ENCODE measurements at places on chromosomes 12 and 14.

GRCh38 chr12:120879718-120880300, 24.3 kb downstream of the SPPL3 start:
- DNase-seq, result no peak

DNA sequence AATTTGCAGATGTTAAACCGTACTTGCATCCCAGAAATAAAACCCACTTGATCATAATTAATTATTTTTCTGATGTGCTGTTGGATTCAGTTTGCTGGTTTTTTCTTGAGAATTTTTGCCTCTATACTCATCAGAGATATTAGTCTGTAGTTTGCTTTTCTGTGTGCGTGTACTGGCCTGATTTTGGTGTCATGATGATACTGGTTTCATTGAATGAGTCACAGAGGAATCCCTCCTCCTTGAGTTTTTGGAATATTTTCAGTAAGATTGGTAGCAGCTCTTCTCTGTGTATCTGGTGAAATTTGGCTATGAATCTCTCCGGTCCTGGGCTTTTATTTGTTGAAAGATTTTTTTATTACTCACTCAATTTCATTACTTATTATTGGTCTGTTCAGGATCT, 100.4 kb upstream of the PMCH start:
- no peak for DNase-seq

- DNase-seq, result no peak
Measured at GRCh38 chr14:20775043-20775442, 6.0 kb upstream of the RNASE6 start.

DNA sequence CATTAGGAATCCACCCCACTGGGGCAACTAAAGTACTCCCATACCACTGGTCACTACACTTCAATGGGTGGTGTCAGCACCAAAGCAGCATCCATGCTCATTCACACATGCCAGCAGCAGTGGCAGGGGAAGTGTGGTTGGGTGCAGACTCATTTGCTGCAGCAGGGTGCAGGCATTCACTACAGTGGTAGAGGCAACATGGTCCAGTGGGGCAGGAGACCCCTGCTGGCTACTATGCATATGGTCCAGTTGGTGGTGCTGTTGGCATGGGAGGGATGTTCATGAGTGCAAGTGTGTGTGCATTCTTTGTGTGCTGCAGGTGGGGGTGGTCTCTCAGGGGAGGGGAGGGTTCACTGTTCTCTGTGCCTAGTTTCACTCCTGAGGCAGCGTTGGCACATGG, 908.4 kb upstream of the NOVA1 start:
- DNase-seq, result no peak

- DNase-seq, result no peak
Measured at GRCh38 chr12:94769776-94770759, 119.7 kb upstream of the TMCC3 start.

- no peak for DNase-seq
Measured at GRCh38 chr14:95408731-95409476, 89.2 kb upstream of the CLMN start.

- DNase-seq, result no peak
Measured at GRCh38 chr12:124680863-124681778, 113.7 kb upstream of the NCOR2 start.

DNA sequence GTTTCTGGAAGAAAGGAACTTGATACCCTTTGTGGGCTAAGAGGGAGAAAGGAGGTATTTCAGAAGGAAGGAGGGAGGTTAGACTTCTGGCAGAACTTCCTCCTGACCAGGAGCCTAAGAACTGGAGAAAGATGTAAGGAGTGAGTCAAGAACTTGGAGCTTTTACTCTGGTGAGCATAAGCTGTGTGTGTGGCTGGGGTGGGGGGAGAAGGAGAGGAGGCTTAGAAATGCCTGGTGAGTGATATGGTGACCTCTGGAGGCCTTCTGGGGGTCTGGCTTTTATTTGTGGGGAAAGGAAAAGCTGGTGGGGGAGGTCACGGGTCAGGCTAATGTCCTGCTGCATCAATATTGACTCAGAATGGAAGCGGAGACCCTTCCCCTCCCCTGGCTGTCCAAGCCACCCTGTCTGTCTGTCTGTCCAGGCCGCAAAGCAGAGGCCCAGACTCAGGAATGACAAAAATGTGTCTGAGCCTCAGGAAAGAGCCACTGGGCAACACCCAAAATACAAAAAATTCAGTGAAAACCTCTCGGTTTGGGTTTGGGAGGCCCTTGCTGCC, 4.8 kb downstream of the LRP1 start:
- no peak for DNase-seq

GRCh38 chr12:81245458-81245857, 167.6 kb downstream of the ACSS3 start:
- no peak for DNase-seq

DNA sequence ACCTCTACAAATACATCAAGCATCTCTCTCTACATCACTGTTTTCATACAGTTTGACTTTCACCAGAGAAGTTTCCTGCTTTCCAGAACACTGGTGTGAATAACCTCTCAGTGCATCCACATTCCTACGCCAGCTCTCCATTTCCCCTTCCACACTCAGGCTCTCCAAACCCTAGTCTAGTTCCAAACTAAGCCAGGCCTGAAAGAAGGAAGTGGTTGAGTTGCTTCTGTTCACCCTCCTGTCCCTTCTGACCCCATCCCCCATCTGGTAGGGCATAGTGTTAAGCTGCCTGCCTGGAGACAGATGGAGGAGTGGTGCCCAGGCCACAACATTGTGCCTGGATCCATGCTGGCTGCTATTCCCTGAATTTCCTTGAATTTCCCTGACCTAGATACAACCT, 132.4 kb downstream of the GPR65 start:
- no peak for DNase-seq

DNA sequence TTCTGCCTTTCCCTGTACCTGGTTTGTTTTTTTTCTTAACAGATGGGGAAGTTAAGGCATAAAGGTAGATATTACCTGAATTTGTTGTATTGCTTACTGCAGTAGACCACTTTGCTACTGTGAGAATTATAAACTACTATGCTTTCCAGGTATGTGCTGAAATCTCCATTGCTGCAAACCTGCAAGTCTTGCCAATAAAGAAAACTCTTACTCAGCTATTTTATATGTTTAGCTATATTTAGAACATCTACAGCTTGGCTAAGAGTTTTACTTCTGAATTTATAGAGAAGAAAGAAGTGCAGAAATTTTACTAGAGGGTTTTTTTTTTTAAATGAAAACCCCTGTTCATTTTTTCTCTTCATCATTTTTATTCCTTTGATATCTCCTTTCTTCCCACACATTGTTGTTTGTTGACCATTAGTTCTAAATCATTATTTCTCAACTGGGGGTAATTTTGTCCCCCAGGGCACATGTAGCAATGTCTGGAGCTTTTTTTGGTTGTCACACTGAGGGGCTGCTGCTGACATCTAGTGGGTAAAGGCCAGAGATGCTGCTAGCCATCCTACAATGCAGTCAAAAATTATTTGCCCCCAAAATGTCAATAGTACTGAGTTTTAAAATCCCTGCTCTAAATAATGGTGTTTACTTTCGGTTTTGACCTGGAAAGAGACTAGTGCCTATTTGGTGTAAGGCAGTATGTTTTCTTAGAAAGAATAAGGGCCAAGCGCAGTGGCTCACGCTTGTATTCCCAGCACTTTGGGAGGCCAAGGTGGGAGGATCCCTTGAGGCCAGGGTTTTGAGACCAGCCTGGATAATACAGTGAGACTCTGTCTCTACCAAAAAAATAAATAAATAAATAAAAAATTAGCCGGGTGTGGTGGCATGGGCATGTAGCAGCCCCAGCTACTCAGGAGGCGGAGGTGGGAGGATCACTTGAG, 48.6 kb downstream of the PCNX1 start:
- DNase-seq, result no peak

DNA sequence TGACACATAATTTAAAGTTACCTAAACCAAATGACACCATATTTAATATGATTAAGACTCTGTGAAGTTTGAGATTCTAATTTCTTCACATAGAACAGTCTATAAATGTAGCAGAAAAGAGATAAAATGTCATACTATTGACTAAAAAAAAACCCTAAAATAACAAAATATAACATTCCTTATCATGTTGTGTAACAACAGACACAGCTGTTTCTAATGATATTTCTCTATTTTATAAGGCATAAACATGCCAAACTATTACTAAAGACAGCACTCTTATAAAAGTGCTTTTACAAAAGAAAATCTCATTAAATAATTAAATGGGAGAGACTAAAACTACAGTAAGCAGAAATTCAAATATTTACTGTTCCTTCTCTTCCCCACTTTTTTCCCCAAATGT, 49.4 kb downstream of the NOVA1 start:
- DNase-seq, result no peak

GRCh38 chr12:5476356-5476755, 44.4 kb downstream of the NTF3 start:
- no peak for DNase-seq

GRCh38 chr14:33014710-33015109, 76.0 kb downstream of the NPAS3 start:
- DNase-seq, result no peak

GRCh38 chr12:3271639-3272038, 194.5 kb downstream of the TSPAN9 start:
- no peak for DNase-seq

DNA sequence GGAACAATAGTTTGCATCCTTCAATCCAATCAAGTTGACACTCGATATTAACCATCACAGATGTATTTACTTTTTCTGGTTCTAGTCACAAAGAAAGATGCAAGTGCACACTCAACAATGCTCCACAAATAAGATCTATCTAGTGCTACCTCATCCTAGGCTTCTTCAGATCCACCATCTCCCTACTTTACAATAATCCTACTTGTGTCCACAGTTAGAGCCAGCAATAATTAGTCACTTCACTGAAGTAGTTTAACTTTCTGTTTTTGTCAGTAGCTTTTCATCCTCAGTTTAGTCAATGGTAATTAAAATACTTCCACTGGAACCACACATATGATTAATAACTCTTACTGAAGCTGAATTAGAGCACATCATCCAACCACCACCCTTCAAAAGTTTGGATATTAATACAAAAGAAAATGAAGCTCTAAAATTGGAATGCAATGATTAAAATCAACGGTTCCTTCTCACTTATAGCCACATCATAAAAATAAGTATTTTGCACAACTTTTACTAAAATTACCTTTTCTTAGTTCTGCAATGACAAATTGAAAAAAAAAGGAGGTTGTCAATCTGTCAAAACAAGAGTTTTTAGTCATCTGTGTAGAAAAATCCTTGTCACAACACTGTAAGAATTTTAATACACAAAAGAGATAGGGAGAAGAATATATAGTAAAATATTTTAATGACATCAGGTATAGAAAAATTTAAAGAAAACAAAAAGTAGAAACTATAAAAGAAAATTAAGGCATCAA, 28.2 kb upstream of the SNRPF start:
- DNase-seq, result no peak

Data from DMS79 treated with DMSO at 0.1 percent for 48 hours (cell line).